GOT3 (cell line): ENCODE measurements at places on chromosomes 2 and 18.

DNA sequence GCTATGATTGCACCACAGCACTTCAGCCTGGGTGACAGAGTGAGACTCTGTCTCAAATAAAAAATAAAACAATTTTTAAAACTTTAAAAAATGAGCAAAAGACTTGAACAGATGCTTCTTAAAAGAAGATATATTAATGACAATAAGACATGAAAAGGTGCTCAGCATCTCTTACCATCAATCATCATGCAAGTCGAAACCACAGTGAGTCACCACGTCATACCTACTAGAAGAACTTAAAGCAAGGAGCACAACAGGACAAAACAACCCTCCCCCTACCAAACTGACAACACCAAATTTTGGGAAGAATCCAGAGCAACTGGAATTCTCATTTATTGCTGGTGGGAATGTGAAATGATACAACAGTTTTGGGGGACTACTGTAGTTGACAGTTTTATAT lies 251.6 kb downstream of the BCL2 start:
- DNase-seq = no peak

DNA sequence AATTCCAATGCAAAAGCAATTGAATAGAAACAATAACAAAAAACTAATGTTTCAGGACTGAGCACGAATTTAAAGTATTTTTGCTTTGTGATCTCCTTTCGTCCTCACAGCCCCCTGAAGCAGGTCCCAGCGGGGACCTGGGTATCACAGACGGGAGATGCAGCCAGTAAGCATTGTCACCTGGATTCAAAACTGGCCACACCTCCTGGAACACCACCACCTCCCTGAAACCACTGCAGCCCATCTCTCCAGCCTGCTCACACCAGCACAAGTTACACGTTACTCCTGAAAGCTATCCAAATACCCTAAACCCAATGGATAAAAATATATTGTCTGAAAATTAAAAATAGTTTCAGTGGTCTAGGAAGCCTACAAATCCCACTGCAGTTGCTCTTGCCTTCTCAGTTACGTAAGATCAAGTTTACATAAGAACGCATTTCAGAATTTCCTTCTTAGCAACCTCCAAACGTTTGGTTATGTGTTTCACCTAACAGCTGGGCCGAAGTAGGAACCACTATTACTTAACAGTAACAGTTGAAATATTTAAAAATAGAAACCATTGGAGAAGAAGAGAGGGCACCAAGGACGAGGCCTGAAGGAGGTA lies 178.0 kb downstream of the HDAC4 start:
- DNase-seq = no peak

DNA sequence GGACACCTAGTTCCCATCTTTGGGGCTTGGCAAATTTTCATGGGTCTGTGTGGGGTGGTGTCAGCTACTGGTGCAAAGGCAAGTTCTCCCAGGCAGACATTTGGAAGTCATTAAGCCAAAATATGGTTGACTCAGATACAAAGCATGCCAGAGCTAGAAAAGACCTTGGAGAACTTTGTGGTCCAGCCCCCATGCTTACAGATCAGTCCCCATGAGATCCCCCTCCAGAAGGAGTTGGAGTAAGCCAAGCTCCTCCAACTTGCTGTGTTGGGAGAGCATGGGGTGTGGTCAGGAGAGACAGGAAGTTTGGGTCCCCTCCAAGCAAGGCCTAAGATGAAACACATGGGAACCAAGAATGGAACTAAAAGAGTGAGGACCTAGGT lies 224.5 kb downstream of the CYP26B1 start:
- no peak for DNase-seq

DNA sequence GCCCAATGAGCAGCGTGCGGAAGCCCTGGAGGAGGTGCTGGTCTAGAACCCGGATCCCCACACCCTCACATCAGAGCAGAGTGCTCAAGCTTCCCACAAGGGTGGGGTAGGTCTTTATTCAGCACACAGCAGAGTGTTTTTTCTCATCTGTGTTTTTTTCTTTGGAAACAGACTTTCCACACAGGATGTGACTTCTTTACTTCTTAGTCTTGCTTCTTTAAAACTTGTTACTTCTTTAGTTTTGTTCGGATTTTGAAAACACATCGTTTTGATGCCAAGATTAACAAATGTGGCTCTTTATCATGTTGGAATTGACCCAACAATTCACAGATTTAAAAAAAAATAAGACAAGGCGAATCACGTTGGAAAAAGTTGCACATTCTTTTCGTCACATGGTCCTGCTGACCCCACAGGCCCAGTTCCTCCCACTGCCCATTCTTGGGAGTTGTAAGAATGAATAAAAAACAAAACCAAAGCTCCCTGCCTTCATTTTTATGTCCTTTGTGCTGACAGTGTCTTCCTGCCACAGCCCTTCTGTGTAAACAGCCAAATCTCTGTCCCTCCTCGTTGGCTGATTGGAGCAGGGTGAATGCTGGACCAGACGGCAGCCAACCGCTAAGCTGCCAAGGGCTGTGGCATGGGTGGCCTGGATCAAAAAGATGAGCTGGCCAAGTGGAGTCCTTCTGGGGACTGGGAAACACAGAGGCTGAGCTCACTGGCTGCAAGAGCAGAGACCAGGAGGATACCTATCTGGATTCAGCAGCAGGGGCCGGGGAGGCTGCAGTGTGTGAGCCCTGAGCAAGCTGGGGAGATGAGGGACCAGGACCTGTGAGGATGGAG lies 81.6 kb downstream of the TWIST2 start:
- no peak for DNase-seq

DNA sequence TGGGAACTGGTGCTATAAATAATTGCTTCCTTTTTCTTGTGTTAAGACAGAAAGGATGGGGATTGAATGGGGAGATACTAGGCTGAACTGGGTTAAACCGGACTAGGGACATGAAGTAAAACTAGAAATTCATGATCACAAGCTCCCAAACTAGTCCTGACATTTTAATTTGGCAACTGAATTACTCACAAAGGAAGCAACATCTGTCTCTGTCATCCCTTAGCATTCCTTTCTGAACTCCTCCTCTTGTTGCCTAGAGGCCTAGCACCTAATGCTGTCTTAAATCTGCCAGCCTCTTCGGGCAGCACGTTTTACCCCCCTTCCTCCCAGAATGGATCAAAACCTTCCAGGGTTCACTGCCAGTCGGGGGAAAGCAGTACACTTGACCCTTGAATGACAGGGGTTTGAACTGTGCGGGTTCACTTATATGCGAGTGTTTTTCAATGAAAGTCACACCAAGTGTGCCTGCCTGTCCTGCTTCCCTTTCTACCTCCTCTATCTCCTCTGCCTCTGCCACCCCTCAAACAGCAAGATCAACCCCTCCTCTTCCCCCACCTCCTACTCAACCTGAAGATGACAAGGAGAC lies 8.2 kb downstream of the KCTD1 start:
- DNase-seq = no peak

DNA sequence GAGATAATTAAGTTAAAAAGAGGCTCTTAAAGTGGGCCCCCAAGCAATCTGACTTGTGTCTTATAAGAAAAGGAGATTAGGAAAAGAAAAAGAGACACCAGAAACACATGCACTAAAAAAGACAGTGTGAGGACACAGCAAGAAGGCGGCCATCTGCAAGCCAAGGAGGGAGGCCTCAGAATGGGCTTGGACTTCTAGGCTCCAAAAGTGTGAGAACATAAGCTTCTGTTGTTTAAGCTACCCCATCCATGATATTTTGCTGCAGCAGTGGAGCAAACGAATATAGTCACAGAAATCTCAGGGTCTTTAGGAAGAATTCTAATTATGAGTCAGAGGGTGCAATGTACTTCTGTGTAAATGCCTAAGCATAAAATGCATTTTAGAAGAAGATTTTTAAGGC lies 399.3 kb upstream of the MMADHC start:
- no peak for DNase-seq
